ENCODE measurements at places on chromosomes 12 and 14.

GRCh38 chr12:16281157-16281556, 3.7 kb upstream of the SLC15A5 start:
- H3K36me3 ChIP-seq = no peaks in the 10 kb centered on the region
- H3K27ac ChIP-seq = no peak overlapping the region
- H3K4me3 ChIP-seq = no peak overlapping the region
- no peaks in the 10 kb centered on the region for H3K4me1 ChIP-seq

- H3K36me3 ChIP-seq = no peaks in the 10 kb centered on the region
- no peaks in the 10 kb centered on the region for H3K27me3 ChIP-seq
- no peak overlapping the region for H3K27ac ChIP-seq
- H3K4me1 ChIP-seq = no peaks in the 10 kb centered on the region
- no peak for DNase-seq
Observed at GRCh38 chr12:127984386-127985055, 282.4 kb upstream of the TMEM132C start.

DNA sequence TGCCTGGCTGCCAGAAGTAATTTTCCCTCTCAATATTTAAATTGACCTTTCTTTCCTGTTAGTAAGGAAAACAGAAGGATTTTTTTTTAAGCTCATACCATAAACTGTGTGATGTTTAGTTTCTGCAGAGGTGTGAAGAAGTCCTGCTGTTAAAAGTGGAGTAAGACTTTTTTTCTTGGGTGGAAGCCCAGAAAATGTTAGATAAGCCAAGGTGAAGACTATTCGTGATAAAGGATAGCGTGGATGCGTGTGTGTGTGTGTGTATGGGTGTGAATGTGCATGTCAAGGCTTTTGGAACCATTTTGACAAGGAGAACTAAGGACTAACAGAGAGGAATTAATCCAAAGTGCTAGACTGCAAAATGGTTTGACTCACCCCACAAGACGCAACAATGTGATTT, 152.9 kb upstream of the SEL1L start:
- H3K27me3 ChIP-seq = peaks cover 1% of the 10 kb centered on the region
- no peak for DNase-seq
- H3K27ac ChIP-seq = no peak overlapping the region
- H3K4me1 ChIP-seq = no peaks in the 10 kb centered on the region

- DNase-seq = no peak
- no peak overlapping the region for H3K4me3 ChIP-seq
- H3K27me3 ChIP-seq = peaks cover 6% of the 10 kb centered on the region
Observed at GRCh38 chr14:81625343-81625742, 91.7 kb upstream of the SEL1L start.

DNA sequence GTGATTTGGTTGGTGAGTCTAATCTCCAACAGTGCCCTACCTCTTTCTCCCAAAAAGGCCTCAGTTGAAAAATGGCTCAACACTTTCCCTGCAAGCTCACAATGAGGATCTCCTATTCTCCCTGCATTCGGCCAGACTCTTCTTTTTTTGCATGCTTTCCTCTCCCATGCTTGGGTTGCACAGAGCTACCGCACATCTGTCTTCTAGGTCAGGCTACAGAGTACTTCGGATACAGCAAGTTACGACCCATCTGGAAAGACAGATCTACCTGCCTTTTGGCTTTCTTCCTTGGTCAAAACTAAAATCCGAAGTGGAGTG, 305 bp upstream of the SLC16A7 start:
- no peak for DNase-seq
- H3K27me3 ChIP-seq = no peaks in the 10 kb centered on the region
- peaks cover 30% of the 10 kb centered on the region for H3K36me3 ChIP-seq
- peaks cover 47% of the 10 kb centered on the region for H3K4me1 ChIP-seq
- peak overlapping the region; percentile 98 for H3K27ac ChIP-seq

- no peak overlapping the region for H3K27ac ChIP-seq
- no peak for DNase-seq
- H3K4me3 ChIP-seq = no peak overlapping the region
- H3K27me3 ChIP-seq = no peaks in the 10 kb centered on the region
- H3K36me3 ChIP-seq = no peaks in the 10 kb centered on the region
Observed at GRCh38 chr12:122052285-122052684, 26.3 kb upstream of the MLXIP start.

DNA sequence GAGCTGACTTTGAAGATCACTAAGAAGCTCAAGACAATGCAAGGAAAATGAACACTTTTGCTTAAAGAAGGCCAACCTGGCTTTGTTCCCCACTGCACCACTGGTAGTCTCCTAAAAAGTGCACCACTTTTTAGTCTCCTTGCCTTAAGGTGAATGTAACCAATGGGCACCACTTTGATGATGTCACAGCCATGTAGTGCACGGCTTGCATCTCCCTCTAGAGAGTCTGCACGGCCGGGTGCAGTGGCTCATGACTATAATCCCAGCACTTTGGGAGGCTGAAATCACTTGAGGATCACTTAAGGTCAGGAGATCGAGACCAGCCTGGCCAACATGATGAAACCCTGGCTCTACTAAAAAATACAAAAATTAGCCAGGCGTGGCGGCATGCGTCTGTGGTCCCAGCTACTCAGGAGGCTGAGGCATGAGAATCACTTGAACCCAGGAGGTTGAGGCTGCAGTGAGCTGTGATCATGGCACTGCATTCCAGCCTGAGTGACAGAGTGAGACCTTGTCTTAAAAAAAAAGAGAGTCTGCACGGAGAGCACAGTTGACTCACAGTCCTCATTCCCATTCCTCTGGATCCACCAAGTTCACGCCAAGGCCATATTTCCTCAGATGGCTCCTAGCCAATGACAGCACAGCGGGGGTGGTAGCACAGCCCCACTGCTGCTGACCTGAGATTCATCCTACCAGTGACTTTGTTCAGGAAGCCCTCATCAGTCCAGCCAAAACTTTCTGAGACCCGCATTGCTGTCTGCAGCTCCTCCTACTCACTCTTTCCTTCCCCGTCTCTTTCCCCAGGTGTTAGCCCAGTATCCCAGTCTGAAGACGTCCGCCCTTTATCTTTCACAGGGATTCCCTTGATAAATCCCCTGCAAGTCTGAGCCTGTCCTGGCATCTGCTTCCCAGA, 16.5 kb upstream of the IFT81 start:
- no peak for DNase-seq
- peaks cover 4% of the 10 kb centered on the region for H3K27me3 ChIP-seq

DNA sequence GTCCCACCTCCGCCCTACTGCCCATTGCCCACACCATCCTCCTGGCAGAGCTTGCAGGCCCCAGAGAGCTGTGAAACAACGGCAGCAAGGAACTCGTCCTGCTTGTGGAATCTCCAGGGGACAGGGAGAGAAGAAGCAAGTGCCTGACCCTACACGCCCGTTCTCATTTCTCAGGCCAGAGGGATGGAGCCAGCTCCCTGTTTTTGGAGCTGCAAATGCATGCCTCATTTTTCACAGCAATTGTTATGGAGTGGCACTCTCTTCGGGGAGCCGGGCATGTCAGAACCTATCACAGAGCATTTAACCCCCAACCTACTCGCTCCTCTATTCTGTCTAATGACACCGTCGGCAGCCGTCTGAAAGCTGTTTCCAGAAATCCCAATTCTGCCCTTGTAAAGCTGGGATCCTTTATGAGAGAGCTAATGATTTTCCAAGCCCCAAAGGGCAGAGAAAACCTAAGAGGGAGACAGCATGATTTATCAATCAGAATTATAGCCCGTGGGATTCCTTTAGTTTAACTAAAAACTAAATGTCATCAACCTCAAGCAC, 222.3 kb upstream of the NOS1 start:
- H3K4me1 ChIP-seq = no peaks in the 10 kb centered on the region
- H3K4me3 ChIP-seq = no peak overlapping the region
- no peaks in the 10 kb centered on the region for H3K36me3 ChIP-seq
- H3K27me3 ChIP-seq = peaks cover 12% of the 10 kb centered on the region
- DNase-seq = no peak
- no peak overlapping the region for H3K27ac ChIP-seq

DNA sequence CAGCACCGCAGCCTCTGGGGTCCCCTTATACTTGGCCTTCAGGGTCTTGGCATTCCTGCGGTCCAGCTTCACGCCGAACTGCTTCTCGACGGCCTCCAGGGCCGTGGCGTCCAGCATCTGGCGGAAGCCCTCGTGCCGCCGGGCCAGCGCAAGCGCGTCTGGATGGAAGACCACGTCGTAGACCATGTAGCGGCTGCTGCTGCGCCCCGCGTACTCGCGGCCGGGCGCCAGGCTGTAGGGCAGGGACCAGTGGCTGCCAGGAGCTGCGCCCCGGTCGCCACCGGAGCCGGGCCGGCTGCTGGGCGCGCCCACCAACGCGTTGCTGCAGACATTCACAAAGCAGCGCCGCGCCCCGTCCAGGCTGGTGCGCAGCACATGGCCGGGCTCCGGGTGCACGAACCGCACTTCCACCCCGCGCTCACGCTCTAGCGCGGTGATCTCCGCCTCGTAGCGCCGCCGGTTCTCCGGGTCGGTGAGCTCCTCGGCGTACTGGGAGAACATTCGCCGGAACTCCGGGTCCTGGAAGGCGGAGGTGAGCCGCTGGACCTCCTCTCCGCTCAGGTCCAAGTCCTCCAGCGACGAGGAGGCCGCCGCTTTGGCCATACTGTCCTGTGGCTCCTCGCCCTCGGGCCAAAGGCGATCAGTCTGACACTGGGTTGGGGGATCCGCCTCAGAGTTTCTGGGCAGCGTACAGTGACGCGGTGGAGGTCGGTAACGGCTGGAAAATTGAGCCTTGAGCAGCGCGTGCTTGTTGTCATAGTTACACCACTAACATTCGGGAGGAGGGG, at the start of gene DNAAF2:
TSS of gene DNAAF2 (minus strand) at position 698 of the 788 bp plus-strand sequence. CDS start at position 603, 95 bp downstream.
- DNase-seq = peak; percentile 72
- peaks cover 55% of the 10 kb centered on the region for H3K36me3 ChIP-seq
- peak within 1 kb of the TSS; percentile 92 for H3K4me3 ChIP-seq
- H3K4me1 ChIP-seq = peaks cover 31% of the 10 kb centered on the region
- no peaks in the 10 kb centered on the region for H3K27me3 ChIP-seq

DNA sequence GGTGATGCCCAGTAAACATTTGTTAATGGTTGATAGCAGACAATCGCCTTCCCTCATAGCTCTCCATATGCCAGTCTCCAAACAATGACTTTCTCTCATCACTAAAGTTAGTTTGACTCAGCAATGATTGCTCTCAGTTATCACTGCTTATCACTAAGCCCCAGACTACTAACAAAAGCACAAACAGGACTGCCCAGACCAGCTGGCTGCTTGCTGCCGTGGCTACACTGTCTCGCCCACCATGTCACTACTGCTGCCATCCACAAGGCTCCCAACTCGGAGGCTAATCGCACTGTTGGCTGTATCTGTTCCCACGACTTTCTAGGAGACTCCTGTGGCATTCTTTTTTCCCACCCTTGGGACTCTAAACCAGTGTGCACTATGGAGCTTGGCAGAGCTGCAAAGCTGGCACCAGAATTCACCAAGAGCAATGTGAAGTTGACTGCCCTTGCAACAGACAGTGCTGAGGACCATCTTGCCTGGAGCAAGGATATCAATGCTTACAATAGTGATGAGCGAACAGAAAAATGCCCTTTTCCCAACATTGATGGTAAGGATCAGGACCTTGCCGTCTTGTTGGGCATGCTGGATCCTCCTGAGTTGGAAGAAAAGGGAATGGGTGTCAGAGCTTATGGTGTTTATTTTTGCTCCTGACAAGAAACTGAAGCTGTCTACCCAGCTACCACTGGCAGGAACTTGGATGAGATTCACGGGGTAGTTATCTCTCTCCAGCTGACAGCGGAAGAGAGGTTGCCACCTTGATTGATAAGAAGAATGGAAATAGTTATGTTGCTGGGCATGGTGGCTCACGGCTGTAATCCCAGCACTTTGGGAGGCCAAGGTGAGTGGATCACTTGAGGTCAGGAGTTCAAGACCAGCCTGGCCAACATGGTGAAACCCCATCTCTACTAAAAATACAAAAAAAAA, 27.1 kb upstream of the NR2C1 start:
- H3K27ac ChIP-seq = no peak overlapping the region
- peaks cover 6% of the 10 kb centered on the region for H3K4me1 ChIP-seq

DNA sequence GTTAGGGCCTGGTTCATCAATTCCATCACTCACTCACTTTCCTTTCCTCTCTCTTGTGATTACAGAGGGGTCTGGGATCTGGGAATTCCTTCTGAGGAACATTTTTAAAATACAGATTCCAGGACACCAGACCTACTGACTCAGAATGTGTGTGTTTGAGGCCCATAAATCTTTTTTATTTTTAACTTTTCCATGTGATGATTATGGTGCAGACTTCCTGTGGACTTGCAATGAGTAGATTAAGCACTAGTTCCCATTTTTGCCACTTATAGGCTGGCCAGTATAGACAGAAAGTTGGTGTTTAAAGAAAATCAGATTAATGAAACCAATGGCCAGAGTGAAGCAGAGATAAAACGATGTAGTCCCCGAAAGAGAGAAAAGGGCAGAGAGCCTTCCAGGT, 28.1 kb downstream of the SLC41A2 start:
- H3K27me3 ChIP-seq = peaks cover 2% of the 10 kb centered on the region
- H3K27ac ChIP-seq = peak overlapping the region; percentile 80
- no peaks in the 10 kb centered on the region for H3K36me3 ChIP-seq
- peaks cover 31% of the 10 kb centered on the region for H3K4me1 ChIP-seq

- no peak for DNase-seq
- H3K4me3 ChIP-seq = no peak overlapping the region
- no peaks in the 10 kb centered on the region for H3K27me3 ChIP-seq
Observed at GRCh38 chr14:33711194-33711593, 239.7 kb downstream of the EGLN3 start.

DNA sequence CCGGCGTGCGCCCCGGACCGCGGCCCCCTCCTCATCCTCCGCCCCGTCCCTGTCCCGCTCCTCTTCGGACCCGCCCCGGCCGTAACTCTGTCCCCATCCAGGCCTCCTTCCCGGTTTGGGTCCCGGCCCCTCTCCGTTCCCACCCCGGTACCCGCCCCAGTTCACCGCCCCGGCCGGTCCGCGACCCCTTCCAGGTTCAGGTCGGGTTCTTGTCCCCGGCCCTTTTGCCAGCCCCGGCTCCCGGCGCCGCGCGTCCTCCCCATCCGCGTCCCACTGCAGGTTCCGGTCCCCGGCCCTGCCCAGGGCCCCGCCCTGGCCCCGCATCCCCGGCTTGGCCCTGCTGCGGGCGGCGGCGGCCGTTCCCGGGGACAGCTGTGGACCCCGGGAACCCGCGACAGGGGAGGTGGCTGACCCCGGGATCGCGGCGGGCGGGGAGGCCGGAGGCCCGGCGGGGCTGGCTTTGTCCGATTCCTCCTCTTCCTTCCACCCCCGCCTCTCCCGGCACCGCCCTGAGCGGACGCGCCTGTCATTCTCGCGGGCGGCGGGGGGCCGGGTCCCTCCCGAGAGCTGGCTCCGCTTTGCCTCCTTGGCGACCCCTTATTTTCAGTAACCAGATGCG, 601 bp downstream of the KLC1 start:
- H3K27ac ChIP-seq = peak overlapping the region; percentile 64
- DNase-seq = peak; percentile 62
- H3K36me3 ChIP-seq = peaks cover 3% of the 10 kb centered on the region
- peaks cover 30% of the 10 kb centered on the region for H3K4me1 ChIP-seq
- no peaks in the 10 kb centered on the region for H3K27me3 ChIP-seq

Data from activated CD8-positive, alpha-beta T cell treated with anti-CD3 and anti-CD28 coated beads for 36 hours (primary cell).